D341Med (cell line): ENCODE measurements at places on chromosomes 5 and 9.

- no peak for DNase-seq
These were observed 333.4 kb upstream of the ZNF462 start for GRCh38 chr9:106529616-106530015.

- no peak for DNase-seq
These were observed 11.1 kb downstream of the LCP2 start for GRCh38 chr5:170286386-170286925.

DNA sequence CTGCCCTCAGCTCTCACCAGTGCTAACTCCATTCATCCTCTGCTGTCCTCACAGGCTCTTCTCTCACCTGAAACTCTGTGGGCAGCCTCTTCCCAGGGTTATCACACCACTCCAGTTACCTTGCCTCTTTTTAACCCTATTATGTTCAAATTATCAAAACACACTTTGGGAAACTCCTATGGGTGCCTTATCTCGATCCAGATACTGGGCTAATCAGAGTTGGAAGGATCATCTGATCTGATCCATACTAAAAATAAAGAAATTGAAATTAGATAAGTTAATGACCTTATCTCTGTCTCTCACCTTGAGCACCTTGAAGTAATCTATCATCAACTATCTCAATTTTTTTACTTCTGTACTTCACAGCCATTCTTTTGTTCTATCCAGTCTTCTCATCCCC, 300.5 kb upstream of the ISL1 start:
- DNase-seq: no peak

GRCh38 chr5:62093976-62094375, 212.0 kb upstream of the KIF2A start:
- DNase-seq: peak; percentile 38

DNA sequence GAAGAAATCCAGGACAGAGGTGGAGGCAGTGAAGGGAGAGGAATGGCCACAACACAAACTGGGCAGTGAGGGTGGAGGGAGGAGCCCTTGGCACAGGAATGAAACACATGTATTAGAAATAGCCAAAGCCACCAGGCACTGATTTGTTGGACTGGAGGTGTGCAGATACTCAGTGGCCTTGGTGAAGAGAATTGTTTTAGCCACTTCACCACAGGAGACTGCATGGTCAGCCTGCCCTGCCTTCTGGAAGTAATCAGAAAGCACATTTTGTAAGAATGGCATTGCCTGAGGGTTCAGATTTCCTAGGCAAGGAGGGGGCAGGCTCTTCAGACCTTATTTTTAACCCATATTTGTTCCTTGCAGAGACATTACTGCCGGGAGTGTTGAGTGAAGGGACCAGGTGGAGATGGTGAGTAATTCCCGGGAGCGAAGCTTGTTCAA, 2.2 kb downstream of the SGCD start:
- no peak for DNase-seq

DNA sequence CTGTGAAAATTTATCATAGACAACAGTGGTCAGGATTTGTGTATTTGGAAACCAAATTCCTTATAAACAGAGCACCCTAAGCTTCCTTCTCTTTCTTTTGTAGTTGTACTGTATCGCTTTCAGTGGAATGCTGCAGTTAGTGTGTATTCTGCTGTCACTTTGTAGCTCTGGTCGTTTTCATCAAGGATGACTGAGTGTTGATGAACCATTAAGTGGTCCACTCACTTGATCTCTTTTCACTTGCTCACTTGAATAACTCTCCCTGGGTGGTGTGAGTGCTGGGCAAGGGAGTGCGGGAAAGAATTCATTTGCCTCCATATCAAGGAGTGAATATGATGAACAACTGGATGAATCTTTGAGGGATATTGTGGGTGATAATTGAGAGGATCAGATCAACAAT, 1225.7 kb upstream of the WWC1 start:
- DNase-seq: no peak

GRCh38 chr9:86034863-86035734, 64.3 kb downstream of the GOLM1 start:
- peak; percentile 81 for DNase-seq

DNA sequence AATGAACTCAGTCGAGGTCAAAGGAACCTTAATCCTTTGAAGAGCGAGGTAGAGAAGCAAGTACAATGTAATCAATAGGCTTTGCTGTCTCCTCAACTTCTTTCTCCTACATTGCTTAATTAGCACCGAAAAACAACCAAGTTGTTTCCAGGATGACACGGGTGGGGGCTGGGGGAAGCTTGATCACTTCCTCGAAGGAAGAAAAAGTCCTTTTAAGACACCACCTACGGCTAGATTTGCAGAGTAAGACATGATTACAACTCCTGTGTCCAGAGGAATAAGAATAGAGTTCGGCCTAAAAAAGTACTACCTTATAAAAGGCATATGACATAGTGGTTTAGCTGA, 811 bp upstream of the ARRDC3 start:
- DNase-seq: no peak

- no peak for DNase-seq
These were observed 28.1 kb upstream of the PDE8B start for GRCh38 chr5:77182367-77182766.

DNA sequence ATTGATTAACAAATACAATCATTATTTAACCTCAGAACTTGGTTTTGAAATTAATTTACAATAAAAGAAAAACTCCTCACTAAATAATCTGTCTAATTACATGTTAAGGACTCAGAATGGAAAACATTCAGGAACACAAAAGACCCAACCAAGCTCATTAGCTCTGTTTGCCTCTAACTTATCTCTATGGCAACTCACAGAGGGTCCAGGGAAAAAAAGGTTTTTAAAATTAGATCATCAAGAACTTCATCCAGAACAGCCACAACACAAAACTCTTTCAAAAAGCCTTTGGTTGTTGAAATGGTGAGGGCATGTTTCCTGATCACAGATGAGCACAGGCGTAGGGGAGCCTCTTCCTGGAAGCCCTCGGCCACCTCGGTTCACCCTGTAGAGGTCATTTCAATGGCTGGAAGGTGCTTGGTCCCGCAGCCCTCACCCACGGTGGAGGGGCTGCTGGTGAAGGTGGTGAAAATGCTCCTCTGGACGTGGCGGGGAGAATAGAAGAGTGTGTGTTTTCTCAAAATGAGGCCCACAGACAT, 17.2 kb upstream of the TCF7 start:
- DNase-seq: no peak

GRCh38 chr9:20604562-20604961, 17.7 kb downstream of the MLLT3 start:
- no peak for DNase-seq

GRCh38 chr5:151906246-151906645, 18.4 kb downstream of the GLRA1 start:
- no peak for DNase-seq

GRCh38 chr5:143019157-143019556, 249.0 kb downstream of the ARHGAP26 start:
- no peak for DNase-seq

GRCh38 chr5:6350277-6351090, 27.9 kb downstream of the MED10 start:
- no peak for DNase-seq

- peak; percentile 80 for DNase-seq
These were observed 601 bp downstream of the NNT start for GRCh38 chr5:43603344-43604217.

DNA sequence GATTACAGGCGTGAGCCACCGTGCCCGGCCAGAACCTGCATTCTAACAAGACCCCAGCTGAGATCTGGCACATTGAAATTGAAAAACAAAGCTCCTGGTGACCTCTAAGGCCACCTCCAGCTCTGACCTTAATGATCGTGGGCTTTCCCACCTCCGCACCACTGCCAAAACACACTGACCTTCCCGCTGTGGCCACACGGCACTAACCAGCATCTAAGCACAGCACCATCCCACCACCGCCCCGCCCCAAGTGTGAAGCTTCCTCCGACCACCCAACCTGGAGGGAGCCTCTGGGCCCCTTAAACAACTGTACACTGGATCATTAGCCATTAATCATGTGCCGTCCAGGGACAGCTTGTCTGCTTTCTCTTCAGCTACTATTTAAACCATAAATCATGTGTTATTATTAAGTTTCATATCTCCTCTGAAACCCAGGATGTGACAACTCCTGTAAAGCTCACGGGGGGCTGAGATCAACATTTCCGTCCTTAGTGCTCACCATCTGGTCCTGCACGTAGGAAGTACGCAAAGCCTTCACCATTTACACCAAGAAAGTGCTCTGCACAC, 80.6 kb downstream of the COL23A1 start:
- no peak for DNase-seq

DNA sequence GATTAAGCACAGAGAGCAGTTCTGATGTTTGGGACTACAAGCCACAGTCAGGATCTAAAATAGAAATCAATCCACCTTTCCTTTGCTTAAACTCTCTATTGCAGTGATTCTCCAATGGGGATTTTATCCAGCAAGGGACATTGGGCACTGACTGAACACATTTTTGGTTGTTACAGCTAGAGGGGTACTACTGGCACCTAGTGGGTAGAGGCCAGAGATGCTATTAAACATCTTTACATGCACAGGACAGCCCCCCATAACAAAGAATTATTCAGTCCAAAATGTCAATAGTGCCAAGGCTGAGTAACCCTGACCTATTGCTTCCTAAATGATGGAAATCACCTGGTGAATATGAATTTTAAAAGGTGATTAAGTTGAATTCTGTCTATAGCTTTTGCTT, 12.0 kb downstream of the ZNF622 start:
- DNase-seq: no peak

DNA sequence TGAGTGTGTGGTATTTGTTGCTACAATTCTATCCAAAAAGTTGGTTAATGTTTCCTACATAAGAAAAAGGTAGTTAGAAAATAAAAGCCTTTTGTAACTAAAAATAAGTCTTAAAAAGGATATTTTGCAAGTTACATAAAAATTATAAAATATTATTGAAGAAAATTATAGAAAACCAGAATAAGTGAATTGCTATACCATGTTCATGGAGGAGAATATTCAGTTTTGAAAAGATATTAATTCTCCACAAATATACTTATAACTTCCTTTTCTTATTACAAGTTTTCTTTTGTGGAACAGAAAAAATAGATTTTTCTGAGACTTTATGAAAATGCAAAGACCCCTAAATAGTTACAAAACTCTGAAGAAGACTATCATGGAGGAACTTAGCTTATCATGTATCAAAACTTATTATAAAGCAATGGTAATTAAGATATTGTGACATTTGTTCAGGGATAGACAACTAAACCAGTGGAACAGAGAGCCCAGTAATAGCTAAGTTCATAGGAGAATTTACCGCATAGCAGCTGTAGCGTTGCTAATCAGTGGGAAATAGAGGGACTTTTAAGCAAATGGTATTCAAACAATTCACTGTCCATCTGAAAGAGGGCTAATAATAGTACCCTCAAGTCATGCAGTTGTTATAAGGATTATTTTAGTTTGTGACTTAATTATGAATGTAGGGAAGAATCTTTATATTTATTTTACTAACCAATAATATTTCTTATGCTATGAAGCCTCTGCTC, 515.2 kb upstream of the ZNF608 start:
- DNase-seq: no peak

GRCh38 chr9:21995666-21996398, 1.2 kb downstream of the CDKN2B-AS1 start:
- peak; percentile 17 for DNase-seq

DNA sequence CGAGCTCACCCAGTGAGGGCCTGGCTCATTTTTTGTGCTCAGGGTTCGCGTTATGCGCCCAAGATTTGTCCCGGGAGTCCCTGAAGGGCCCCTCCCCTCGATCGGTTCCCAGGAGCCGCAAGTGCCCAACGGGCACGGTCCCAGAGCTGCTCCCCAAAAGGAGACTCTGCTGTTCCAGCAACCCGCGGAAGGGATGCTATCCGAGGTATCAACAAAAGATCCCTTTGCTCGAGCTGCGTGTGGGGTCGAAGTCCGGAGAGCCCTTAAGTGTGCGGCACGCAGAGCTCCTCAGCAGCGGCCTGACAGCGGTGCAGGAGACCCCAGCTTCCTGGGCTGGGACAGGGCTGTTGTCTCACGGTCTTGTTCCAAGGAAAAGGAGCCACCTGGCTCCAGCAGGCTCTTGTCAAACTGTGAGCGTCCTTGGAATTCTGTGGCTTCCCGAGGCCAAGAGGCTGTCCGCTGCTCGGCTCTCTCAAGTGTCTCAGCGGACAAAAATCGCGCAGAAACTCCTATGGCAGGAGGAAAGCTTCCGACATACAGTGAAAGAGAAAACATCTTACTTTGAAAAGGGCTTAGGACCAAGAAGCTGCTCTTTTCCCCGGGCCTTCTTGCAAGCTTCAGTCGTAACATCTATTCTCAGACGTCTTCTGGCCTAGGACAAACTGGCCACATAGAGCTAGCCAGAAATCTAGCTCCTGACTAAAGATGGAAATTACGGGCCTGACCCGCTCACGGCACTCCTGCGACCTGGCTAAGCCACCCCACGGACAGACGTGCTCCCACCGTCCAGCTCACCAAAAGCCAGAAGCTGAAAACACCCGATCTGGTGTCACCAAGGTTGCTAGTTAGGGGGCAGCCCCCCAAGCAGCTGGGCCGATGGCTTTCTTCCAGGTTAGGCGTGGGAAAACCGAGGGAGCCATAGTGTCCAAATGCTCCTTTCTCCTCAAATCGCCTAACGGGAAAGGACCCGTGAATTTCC, 2.6 kb upstream of the FOXB2 start:
- DNase-seq: no peak

DNA sequence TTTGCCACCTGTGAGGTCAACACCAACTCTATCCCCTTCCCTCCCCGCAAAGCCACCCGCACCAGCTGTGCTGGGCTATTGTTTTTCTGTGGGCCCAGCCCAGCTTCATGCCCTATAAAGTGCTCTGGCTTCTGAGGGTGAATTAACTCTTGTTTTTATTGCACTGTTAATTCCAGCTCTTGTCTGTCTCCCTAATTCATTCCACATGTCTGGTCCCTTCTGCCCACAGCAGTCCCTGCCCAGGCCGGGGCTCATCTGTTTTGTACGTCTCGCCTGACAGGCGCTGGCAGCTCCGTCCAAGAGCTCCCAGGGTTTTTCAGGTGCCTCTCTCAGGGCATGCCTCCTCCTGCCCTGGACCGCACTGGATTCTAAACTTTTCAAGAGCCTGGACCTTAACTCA, 118.9 kb downstream of the PDZD2 start:
- no peak for DNase-seq

DNA sequence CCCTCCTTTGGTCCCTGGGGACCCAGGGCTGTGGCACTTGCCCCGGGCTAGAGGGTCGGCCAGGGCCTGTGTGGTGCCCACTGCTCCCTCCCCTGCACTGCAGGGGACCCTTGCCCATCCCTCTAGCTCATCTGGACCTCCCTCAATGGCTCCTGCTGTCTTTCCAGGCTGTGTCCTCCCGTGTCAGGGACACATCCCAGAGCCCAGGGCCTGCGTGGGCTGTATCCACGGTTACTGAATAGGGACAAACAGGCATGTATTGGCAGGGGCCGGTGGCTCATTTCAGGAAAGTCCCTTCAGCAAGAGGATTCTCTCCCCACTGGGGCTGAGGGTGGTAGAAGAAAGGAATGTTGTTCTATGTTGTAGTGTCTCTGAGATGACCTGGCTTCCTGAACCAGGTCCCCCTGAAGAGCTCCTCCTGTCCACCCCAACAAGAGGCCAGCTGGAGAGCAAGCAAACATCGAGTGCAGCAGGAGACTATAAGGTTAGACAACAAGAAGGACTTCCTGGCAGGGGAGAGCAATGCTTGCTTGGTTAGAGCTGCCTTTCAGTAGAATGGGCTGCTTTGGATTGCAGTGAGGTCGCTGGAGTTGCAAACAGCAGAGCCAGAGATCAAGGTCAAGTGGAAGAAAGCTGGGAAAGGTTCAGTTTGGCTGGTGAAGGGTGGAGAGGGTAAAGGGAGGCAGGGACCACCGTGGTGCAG, 1.0 kb upstream of the CRB2 start:
- no peak for DNase-seq
